Esophagus muscularis mucosa (tissue), 4 donors: ENCODE measurements at places on chromosomes 6 and 20. TPM values are rescaled to one million over a fixed set of nuclear protein-coding genes. Genes with fewer than 3 reads are reported as not detected.

DNA sequence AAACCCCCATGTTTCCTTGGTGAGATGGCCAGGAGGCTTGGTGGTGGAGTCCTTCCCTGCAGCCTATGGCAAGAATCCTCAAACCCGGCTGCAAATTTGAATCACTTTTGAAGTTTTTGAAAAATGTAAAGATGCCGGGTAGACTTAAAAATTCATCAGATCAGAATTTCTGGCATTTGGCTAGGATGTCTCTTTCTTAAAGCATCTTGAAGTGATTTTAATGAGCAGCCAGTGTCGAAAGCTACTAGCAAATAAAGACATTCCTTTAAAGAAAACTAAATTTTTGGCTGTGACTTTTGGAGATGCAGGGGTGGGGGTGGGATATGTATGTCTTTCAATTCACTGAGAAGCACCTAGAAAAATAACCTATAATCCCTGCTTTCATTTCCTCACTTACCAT, 25.6 kb upstream of the NOX3 start:
- no peak overlapping the region for H3K4me3 ChIP-seq
- H3K36me3 ChIP-seq = no peaks in the 10 kb centered on the region
- no peak overlapping the region for H3K27ac ChIP-seq
- H3K27me3 ChIP-seq = no peaks in the 10 kb centered on the region

GRCh38 chr6:128251445-128252340, 268.7 kb downstream of the PTPRK start:
- H3K27me3 ChIP-seq = no peaks in the 10 kb centered on the region
- H3K36me3 ChIP-seq = no peaks in the 10 kb centered on the region
- DNase-seq = no peak
- H3K4me1 ChIP-seq = no peaks in the 10 kb centered on the region

GRCh38 chr20:9927224-9927623, 88.3 kb upstream of the PAK5 start:
- no peaks in the 10 kb centered on the region for H3K36me3 ChIP-seq
- H3K4me1 ChIP-seq = no peaks in the 10 kb centered on the region
- H3K27ac ChIP-seq = no peak overlapping the region
- no peak overlapping the region for H3K4me3 ChIP-seq
- H3K27me3 ChIP-seq = no peaks in the 10 kb centered on the region

GRCh38 chr6:34866509-34866908, 21.3 kb downstream of the TAF11 start:
- no peak overlapping the region for H3K4me3 ChIP-seq
- no peak for DNase-seq
- H3K4me1 ChIP-seq = no peaks in the 10 kb centered on the region
- no peaks in the 10 kb centered on the region for H3K27me3 ChIP-seq

GRCh38 chr6:62345446-62345845, 59.4 kb upstream of the KHDRBS2 start:
- no peaks in the 10 kb centered on the region for H3K27me3 ChIP-seq
- H3K4me1 ChIP-seq = no peaks in the 10 kb centered on the region
- H3K27ac ChIP-seq = no peak overlapping the region

DNA sequence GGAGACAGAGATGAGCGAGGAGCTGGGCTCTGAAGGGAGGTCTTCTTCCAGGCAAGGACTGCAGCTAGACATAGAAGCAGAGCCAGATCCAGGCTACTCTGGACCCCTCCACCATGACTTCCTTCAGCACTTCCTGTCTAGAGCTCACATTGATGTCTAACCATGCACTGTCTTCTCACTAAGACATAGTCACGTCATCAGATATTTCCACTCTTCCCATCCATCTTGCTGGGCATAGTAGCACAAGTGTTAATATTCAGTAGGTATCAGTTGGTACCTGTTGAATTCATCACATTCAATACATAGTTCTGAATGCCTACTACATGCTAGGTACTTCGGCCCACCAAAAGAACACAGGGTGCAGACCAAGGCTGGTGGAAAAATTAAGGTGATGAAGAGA, 2.9 kb downstream of the HLA-DMA start:
- H3K27ac ChIP-seq = no peak overlapping the region
- no peak for DNase-seq
- H3K4me3 ChIP-seq = no peak overlapping the region
- peaks cover 16% of the 10 kb centered on the region for H3K4me1 ChIP-seq

GRCh38 chr6:107628878-107629277, 139.0 kb downstream of the SOBP start:
- peaks cover 4% of the 10 kb centered on the region for H3K27me3 ChIP-seq
- no peaks in the 10 kb centered on the region for H3K36me3 ChIP-seq
- H3K4me1 ChIP-seq = peaks cover 36% of the 10 kb centered on the region
- H3K4me3 ChIP-seq = no peak overlapping the region

GRCh38 chr6:2917065-2917464, 14.0 kb upstream of the SERPINB9 start:
- peak; percentile 72 for DNase-seq
- no peaks in the 10 kb centered on the region for H3K27me3 ChIP-seq
- no peaks in the 10 kb centered on the region for H3K36me3 ChIP-seq
- H3K4me1 ChIP-seq = peaks cover 9% of the 10 kb centered on the region

GRCh38 chr6:158819213-158819976, at the start of gene EZR:
Gene EZR (minus strand): TSS chr6:158819368. CDS start chr6:158818093, 1,275 bp downstream.
- peak within 1 kb of the TSS; percentile 98 for H3K27ac ChIP-seq
- no peaks in the 10 kb centered on the region for H3K36me3 ChIP-seq
- no peaks in the 10 kb centered on the region for H3K27me3 ChIP-seq
- peak within 1 kb of the TSS; percentile 69 for H3K4me3 ChIP-seq

NOTCH4 gene
- total RNA-seq = 16.6 TPM

DNA sequence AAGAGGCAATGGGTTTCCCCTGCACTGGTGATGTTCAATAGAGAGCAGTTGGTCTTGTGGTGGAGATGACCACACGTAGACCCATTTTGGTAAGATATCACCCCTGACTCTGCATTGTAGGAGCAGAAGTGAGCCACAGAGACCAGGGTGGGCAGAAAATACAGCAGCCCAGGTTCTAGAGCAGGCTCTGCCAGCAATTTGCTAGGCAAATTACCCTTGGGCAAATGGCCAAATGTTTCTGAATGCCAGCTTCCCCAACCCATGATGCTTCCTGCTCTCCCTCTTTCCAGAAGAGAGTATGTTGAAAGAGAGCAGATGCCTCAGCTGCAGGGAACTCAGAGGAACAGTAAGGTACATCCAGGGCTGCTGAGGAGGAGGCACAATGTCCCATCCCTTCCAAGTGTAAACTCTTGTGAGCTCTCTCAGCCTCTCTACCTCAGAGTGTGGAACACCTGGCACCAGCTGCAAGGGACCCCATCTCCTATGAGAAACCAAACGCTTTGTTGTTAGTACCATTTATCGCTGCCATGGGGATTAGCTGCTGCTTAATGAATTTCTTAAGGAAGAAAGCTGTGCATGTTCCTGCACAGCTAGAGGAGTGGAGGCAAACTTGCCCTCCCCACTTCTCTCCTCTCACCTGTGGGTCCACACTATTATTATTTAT, 317.5 kb upstream of the MOCS1 start:
- no peaks in the 10 kb centered on the region for H3K36me3 ChIP-seq
- no peak overlapping the region for H3K4me3 ChIP-seq
- DNase-seq = no peak
- no peak overlapping the region for H3K27ac ChIP-seq
- no peaks in the 10 kb centered on the region for H3K27me3 ChIP-seq
- H3K4me1 ChIP-seq = no peaks in the 10 kb centered on the region
